ENCODE measurements at places on chromosomes 3 and 15.

- DNase-seq: no peak
Measured at GRCh38 chr3:183210341-183210740, 42.7 kb upstream of the B3GNT5 start.

GRCh38 chr3:141397996-141398395 is 29.7 kb downstream of the ZBTB38 start:
- no peak for DNase-seq

DNA sequence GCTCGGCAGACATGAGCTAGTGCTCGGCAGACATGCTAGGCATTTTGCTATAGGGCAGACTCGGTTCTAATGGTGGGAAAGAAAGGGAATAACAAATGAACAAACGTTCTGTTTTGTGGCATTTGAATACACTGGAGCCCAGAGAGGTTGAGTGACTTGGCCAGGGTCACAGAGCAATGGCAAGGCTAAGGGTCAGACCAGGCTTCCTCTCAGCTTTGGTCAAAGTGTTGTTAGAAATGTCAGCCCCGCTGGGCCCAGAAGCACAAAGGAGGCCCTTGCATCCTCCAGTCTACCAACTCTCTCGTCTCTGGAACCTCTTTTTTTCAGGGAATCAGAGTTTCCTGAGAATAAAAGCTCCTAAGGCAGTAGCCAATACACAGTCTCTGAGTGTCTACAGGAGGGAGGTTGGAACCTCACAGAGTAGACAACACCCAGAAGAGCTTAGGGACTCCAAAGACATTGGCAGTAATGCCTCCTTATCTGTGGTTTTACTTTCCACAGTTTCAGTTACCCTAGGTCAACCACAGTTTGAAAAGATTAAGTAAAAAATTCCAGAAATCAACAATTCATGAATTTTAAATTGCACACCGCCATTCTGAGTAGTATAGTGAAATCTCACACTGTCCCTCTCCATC is 47.3 kb downstream of the SSUH2 start:
- DNase-seq: no peak

DNA sequence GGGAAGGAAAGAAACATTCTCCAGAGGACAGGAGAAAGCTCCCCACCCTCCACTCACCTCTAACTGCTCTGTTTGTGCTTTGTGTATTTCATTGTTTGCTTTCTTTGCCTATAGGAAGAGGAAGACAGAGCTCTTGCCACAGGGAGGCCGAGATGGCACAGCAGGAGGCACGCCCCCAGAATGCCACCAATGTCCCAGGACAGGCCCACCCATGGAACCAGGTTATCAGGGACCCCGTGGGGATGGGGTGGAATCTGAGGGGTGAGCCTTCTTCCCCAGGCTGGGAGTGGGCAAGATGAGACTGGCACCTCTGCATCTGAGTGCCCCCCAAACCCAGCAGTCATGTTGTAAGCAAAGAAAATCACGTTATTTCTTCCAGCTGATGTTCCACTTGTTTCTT is 155.8 kb downstream of the TBC1D2B start:
- no peak for DNase-seq

GRCh38 chr3:43948013-43948412 is 257.3 kb downstream of the ABHD5 start:
- no peak for DNase-seq

GRCh38 chr15:63586790-63587189 is 10.4 kb upstream of the FBXL22 start:
- no peak for DNase-seq

DNA sequence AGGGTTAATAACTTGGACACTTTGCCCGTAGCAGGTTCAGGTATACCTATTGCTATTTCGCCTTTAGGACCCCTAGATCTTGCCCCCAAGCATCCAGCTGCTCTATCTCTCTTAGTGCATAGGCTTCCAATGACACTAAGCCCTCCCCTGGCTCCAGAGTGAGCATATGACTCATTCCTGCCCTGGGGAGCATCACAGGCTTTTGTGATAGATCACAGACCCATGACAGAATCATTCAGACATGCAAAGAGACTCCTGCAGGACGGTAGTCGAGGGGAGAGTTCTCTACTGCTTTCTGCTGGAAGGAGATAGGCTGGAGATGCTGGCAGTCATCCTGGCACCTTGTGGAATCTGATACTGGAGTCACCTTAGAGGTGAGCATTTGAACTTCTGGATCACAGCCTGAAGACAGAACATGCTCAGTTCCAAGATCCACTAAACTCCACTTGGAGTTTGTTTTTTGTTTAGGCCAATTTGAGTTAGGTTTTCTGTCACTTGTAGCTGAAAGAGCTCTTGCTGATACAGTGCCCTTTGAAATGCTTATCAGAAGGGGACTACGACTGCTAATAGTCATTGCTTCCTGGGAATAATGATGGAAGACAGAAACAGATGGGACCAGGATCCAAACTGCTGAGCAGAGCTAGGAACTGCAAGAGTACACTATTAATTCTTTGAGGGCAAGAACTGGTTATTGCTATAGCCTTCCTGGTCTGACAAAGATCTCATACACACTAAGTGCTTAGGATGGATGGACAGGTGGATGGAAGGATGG is 11.0 kb downstream of the LYSMD2 start:
- no peak for DNase-seq

DNA sequence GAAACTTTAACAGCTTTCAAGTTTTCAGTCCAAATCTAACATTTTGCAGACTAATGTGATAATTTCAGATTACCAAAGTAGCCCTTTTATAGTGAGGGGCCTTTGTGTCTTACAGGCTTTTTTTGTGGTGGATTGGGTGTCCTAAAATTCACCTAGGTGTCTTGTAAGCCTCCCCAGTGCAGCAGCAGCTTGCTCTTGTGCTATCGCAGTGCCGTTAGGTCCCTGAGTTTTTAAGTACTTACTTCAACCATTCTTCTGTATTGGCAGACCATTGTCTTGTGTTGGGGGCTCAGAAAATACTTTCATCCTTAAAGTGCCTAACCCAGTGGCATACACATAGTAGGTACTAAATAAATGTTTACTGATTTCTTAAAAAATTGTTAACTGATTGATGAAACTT is 2.1 kb downstream of the PDE8A start:
- DNase-seq: no peak

GRCh38 chr15:45197512-45197911 is 9.7 kb upstream of the SHF start:
- DNase-seq: no peak

- DNase-seq: peak; percentile 35
Measured at GRCh38 chr3:174439331-174440252, 419.5 kb upstream of the NAALADL2 start.

DNA sequence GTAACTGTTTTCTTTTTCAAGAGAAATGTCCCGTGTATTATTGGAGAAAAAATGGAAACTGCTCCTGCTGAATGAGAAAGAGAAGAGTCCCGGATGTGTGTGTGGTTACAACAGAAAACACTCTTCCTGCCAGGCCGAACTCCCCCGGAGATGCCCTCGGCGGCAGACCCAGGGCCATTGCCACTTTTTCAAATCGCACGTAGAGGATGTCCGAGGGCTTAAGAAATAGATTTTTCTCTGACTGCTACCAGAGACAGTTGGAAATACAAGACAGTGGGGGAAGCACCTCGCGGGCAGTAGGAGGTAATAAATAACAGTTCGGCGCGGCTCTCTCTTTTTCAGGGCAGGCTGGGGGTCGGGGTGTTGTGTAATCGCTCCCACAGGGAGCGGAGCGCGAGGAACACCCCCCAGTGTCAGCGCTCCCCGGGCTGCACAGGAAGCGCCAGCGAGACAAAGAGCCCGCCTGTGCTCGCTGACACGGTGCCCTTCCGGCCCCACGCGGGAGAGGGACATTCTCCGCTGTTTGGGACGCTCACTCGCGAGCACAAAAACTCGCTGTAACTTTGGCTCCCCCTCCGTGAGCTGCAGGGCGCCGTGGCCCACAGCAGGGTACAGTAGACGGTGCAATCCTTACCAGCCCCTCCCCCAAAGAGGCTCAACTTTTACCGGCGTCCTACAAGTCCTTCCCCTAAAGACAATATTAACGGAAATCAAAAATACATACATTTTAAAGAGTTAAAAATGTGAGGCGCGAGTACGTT is 1.1 kb downstream of the VGLL4 start:
- peak; percentile 32 for DNase-seq

DNA sequence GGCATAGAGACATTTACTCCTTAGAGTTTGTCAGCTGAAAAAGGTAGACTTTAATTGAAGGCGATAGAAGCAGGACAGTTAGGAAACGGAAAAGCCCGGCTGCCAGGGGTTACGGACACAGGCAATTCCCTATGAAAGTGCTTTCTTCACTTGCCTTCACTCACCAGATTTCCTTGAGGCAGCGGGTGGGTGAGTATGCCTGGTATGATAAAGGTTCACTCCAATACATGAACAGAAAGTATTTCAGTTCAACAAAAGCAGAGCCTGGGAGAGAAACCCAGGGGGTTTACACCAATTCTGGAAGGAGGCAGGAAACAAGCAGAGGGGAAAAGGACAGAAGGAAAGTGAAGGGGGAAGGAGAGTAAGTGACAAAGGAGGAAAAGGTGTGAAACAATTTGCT is 53.9 kb downstream of the QTRT2 start:
- DNase-seq: no peak

GRCh38 chr3:171251835-171252234 is 208.4 kb downstream of the TNIK start:
- DNase-seq: no peak
